H9 (cell line): ENCODE measurements at places on chromosomes 2 and 18. TPM values are rescaled to one million over a fixed set of nuclear protein-coding genes. Genes with fewer than 3 reads are reported as not detected.

Gene VWA3B
- not detected in 2 replicates for total RNA-seq

GRCh38 chr2:119233326-119234020 is 9.8 kb downstream of the STEAP3 start:
- H3K4me1 ChIP-seq: no peaks in the 10 kb centered on the region; the same call in 1 of the 2 replicates
- no peak for DNase-seq

Gene GALNT13
- total RNA-seq: 6.6 and 6.7 TPM in 2 replicates

DNA sequence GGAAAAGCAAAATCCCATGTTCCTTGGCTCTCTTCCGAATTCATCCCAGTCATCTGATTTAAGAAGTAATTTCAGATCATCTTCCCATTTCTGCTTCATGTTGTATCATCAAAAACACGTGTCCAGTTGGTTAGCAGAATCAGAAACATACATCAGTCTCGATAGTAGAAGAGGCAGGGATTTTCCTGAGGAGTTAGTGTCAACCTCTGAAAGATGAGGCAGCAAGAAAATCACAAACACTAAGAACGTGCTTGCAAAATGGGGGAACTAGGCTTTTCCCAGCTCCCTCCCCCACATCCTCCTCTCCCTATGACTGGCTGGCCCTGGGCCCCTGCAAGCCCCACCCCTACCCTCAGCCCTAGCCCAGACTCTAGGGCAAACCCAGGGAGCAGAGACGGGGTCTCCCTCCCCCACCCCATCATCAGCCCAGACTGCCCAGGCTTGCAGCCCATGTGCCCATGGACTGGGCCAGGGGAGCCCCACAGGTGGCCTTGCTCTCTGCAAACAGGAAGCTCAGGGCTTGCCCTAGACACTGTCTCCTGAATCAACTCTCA is 161.0 kb upstream of the ID2 start:
- no peak overlapping the region for H3K27ac ChIP-seq
- H3K27me3 ChIP-seq: no peaks in the 10 kb centered on the region
- H3K4me1 ChIP-seq: peaks cover 3% of the 10 kb centered on the region; the same call in 1 of the 2 replicates
- no peaks in the 10 kb centered on the region for H3K36me3 ChIP-seq
- no peak for DNase-seq
- H3K4me3 ChIP-seq: no peak overlapping the region

Gene RAB17
- total RNA-seq: 25.9 and 31.9 TPM in 2 replicates

DNA sequence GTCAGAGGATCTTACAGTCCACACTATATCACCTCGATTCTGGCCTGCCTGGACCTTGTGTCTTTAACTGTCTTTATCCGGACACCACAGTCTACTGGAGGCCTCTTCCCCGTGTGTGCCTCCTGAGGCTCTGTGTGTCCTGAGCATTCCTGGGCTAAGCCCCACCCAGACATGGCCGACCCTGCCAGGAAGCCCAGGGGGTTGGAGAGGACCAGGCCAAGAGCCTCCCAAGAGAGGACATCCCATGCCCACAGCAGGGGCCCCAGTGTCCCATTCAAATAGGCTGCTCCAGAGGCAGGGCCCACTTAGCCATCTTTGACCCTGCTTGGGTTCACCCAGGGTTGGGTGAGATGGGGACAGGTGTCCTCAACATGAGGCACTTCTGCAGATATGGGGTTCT is 84.7 kb upstream of the OTOS start:
- peaks cover 8% of the 10 kb centered on the region for H3K36me3 ChIP-seq
- no peaks in the 10 kb centered on the region for H3K4me1 ChIP-seq
- no peak overlapping the region for H3K27ac ChIP-seq
- H3K27me3 ChIP-seq: no peaks in the 10 kb centered on the region
- no peak for DNase-seq
- H3K4me3 ChIP-seq: no peak overlapping the region

- H3K36me3 ChIP-seq: peaks cover 51% of the 10 kb centered on the region
- H3K4me3 ChIP-seq: no peak overlapping the region
- no peak overlapping the region for H3K27ac ChIP-seq
- H3K27me3 ChIP-seq: no peaks in the 10 kb centered on the region
- no peaks in the 10 kb centered on the region for H3K4me1 ChIP-seq
Measured at GRCh38 chr18:697800-698199, 14.6 kb downstream of the ENOSF1 start.

Gene TMEM163
- total RNA-seq: 0.39 and 0.66 TPM in 2 replicates

DNA sequence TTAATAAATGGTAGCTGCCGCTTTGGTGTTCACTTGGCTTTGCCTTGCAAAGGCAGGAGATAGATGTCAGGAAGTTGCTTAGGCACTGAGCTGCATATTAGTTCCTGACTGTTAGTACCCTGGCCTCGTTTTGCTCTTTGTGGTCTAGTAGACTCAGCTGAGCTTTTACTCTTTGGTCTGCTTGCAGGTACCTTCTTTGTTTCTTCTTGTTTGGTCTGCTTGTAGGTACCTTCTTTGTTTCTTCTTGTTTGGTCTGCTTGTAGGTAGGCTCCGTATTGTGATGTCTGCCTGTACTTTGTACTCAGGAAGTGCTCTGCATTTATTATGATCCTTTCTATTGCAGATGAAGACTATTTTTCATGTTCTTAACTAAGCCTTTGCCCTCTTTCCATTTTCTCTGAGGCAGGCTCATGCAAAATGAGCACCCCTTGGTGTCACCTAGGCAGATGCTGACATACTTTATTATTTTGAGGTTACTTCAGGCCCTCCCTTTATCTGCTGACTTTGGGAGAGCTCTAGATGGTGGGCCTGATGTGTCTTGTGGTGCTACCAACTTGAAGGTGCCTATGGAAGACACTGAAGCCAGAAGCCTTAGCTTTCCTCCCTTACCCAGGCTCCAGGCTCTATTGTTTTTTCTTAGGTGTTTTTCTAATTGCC is 6.0 kb downstream of the RPIA start:
- H3K27me3 ChIP-seq: no peaks in the 10 kb centered on the region
- no peak for DNase-seq
- peaks cover 14% of the 10 kb centered on the region for H3K36me3 ChIP-seq
- no peak overlapping the region for H3K4me3 ChIP-seq
- H3K27ac ChIP-seq: no peak overlapping the region

DNA sequence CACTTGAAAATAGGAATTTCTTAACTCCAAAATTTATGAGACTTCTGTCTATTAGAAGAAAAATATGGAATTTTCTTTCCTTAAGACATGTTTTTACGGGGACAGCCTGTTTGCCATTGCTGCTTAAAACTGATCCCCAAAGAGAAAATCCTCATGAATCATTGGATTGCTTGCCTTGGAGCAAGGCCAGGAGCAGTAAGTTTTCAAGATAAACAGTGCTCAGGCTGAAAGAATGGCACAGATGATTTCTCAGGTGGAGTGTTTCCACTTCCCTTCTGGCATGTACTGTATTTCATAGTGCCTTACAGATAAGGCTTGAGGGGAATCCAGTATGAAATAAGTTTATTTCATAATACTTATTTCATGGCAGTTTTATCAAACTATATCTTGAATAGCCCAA is 74.3 kb upstream of the MMADHC start:
- DNase-seq: no peak
- no peaks in the 10 kb centered on the region for H3K4me1 ChIP-seq
- H3K27ac ChIP-seq: no peak overlapping the region
- H3K36me3 ChIP-seq: no peaks in the 10 kb centered on the region
- no peaks in the 10 kb centered on the region for H3K27me3 ChIP-seq

GRCh38 chr2:239593455-239593854 is 192.6 kb upstream of the HDAC4 start:
- H3K4me3 ChIP-seq: no peak overlapping the region
- DNase-seq: no peak
- H3K27me3 ChIP-seq: no peaks in the 10 kb centered on the region
- H3K4me1 ChIP-seq: no peaks in the 10 kb centered on the region
- no peak overlapping the region for H3K27ac ChIP-seq

DNA sequence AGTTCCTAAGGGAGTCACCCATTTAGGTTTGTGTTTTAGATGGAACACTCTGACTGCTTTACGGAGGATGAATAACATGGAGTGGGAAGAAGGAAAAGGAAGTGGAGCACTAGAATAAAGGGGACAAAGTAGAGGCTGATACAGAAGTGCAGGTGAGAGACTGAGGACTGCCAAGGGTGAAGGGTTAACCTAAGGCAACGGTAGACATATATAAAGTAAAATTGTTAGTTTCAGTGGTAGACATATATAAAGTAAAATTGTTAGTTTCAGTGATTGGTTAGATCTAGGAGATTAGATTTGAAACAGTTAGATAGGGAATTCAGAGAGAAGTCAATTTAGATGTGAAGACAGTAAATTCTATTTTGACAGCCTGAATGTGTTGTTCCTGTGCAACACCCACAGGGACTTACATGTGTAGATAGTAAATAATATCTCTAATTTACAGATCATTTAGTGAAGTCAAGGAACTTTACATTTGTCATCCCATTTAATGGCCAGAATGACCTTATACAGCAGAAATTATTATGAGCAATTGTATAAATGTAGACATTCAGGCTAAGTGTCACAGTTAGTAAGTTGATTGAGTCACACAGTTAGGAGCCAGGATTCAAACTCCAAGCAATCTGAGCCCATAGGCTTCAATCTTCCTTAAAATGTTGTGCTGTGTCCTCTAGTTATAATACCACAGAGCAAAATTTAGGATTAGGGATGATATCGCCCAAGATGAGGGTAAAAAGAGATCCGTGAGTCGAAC is 270.8 kb upstream of the UBE2E3 start:
- H3K4me3 ChIP-seq: no peak overlapping the region
- H3K4me1 ChIP-seq: no peaks in the 10 kb centered on the region
- DNase-seq: no peak
- no peaks in the 10 kb centered on the region for H3K27me3 ChIP-seq

DNA sequence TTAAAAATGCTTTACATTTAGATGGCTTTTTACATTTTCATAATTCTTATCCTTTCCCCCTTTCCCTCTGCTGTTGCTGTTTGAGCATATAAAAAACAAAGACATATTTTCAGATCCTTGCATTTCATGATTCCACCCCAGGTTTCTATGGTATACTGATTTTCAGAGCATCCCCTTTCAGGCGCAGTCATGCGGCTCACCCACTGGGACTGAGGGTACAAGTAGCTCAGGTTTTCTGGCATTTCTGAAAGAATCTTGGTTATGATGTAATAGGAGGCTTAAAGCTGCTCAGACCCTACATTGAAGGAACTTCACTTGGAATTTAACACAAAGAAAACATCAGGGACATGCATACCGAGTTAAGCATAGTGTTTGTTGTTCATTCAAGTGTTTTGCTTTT is 310.8 kb downstream of the ETAA1 start:
- H3K4me3 ChIP-seq: no peak overlapping the region
- H3K27ac ChIP-seq: no peak overlapping the region
- no peaks in the 10 kb centered on the region for H3K27me3 ChIP-seq

- no peak overlapping the region for H3K4me3 ChIP-seq
- H3K4me1 ChIP-seq: no peaks in the 10 kb centered on the region
- H3K27me3 ChIP-seq: no peaks in the 10 kb centered on the region
- no peaks in the 10 kb centered on the region for H3K36me3 ChIP-seq
- DNase-seq: no peak
Measured at GRCh38 chr2:37527361-37527760, 144.1 kb downstream of the CDC42EP3 start.

Gene GORASP2
- total RNA-seq: 96.9 and 97.7 TPM in 2 replicates

GRCh38 chr18:32911660-32912284 is 138.9 kb upstream of the KLHL14 start:
- no peak overlapping the region for H3K27ac ChIP-seq
- H3K4me1 ChIP-seq: no peaks in the 10 kb centered on the region
- H3K4me3 ChIP-seq: no peak overlapping the region
- H3K27me3 ChIP-seq: no peaks in the 10 kb centered on the region

- no peaks in the 10 kb centered on the region for H3K27me3 ChIP-seq
- no peak overlapping the region for H3K4me3 ChIP-seq
- no peak overlapping the region for H3K27ac ChIP-seq
- no peaks in the 10 kb centered on the region for H3K4me1 ChIP-seq
Measured at GRCh38 chr2:67599561-67599960, 202.4 kb downstream of the ETAA1 start.

DNA sequence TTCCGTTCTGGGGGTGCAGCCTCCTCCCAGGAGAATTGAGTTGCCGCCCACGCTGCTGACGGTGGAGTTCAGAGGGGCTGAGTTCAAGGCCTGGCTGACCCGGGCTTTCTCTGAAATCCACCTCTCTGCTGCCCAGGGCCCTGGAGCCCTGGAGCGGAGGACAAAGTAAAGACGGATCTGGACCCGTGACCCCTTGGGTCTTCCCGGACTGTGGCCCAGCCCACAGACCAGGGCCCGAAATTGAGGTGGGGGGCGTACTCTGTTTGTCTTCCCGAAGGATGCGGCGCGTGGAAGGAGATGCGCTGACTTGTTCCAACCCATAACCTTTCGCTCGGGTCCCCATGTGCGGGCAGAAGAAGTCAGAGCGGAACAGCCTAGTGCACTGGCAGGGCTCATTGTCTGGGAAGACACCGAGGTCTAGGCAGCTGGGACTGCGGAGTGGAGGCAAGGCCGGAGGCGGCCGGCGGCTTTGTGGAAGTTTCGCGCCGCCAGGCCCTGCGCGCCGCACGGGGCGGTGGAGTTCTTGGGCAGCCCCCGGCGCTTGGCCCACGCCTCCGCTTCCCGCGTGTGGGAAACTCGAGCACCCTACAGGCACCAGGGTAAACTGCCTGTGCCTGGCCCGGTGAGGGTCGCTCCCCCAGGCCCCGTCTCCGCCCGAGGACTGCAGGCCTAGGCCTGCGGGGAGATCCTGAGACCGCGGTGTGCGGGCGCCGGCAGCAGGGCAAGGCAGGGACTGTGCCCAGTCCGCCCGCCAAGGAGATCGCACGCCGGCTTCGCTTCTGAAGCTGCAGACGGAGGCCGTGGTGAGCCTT is 9.8 kb downstream of the POU3F3 start:
- DNase-seq: peak; percentile 54
- H3K27ac ChIP-seq: no peak overlapping the region
- peak overlapping the region; percentile 75 for H3K4me3 ChIP-seq
- H3K36me3 ChIP-seq: no peaks in the 10 kb centered on the region

DNA sequence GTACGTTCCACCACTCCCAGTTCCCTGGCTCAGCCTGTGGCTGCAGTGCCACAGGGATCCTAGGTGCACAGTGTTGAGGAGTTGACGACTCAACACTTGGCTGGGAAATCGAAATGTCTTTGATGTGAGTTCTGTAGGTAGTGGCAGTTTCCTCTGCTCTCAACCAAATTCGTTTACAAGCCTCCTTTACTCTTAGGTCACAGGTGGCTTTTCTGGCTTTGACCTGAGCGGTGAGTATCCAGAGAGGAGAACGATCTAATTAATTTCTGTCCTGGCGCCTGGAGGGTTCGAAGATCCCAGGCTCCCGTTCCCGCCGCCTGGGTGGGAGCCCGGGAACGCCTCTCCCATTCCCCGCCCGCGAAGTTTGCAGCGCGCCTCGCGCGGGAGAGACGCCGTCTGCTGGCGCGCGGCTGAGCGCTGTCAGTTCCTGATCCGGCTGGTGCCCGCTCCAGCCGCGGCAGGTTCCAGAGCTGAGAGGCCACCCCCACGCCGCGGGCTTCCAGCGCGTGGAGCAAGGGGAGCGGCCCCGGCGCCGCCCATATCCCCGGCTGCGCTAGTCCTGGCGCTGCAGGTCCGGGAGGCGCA is at the start of gene LAMA3:
LAMA3 (plus strand) TSS at position 423 of the 585 bp plus-strand sequence. CDS start 231 bp downstream, outside the sequence.
- peak within 1 kb of the TSS; percentile 60 for H3K4me3 ChIP-seq
- H3K27me3 ChIP-seq: peaks cover 18% of the 10 kb centered on the region; the same call in 1 of the 2 replicates
- no peak within 1 kb of the TSS for H3K27ac ChIP-seq
- no peaks in the 10 kb centered on the region; the same call in 2 of the 3 replicates for H3K36me3 ChIP-seq

- no peak for DNase-seq
- H3K4me3 ChIP-seq: no peak overlapping the region
- no peaks in the 10 kb centered on the region for H3K4me1 ChIP-seq
- no peak overlapping the region for H3K27ac ChIP-seq
Measured at GRCh38 chr2:235083822-235084221, 132.0 kb downstream of the SH3BP4 start.
